ENCODE measurements at places on chromosomes 2 and 18. TPM values are rescaled to one million over a fixed set of nuclear protein-coding genes. Genes with fewer than 3 reads are reported as not detected.
A peak's percentile ranks its signal among the peaks of the same experiment; 100 is the strongest.

- no peak for DNase-seq
Measured at GRCh38 chr2:158113741-158114295, 12.1 kb downstream of the UPP2 start.

DNA sequence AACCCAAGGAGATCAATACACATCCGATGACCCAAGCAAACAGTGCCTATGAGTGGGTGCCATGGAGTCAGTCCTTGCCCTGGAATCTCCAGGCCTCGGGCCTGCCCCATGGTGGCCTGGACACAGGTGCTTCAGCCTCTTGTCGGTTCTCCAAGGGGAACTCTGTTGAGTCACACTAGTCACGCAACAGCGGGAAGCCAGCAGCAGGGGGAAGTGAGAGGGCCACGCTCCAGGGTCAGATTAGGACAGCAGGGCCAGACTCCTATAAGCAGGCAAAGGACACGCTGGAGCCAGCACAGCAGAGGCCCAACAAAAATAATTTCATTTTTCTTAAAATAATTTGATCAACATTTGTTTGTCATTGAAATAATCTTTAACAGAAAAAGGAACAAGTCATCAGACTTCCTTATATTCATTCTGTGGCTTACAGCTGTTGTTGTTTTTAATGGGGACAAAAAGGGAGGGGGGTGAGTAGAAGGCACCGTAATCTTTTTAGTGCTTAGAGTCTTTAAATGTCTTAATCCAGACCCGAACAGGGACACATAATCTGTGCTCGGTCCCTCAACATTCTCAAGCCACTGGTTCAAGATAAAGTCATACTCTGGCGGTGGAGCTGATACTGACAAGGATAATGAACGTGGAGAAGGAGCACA is 16.4 kb upstream of the ARMC9 start:
- DNase-seq, result no peak

The GTF3C2 gene
- 80.2 TPM for polyA plus RNA-seq

DNA sequence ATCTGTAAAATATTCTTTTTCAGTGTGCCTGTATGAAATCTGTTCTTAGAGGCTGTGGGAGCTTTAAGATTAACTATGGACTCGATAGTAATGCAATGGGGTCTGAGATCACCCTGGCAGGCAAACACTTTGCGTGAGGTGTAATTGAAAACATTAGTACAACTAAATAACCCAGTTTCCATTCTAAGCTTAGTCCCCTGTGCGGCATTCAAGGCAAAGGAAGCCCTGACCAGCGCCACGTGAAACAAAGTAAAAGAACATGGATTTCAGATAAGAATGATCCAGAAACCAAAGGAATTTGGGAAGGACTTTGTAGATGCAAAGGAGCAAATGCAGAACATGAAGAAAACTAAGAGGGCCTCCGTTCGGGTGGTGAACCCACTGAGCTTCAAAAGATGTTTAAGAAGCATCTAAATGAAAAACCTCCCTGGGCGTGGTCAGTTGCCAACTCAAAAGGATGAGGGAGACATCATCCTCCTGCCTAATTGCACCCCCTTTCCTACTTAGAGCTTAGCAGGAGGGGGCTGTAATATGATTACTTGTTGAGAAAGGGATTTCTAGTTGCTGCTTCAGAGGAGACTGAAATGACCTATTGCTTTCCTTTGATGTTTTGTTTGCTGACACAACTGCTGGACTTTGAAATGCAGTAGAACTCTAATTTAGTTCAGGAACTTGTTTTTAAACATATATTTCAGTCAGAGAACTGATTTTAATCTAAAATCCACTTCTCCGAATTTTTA is 7.9 kb upstream of the CETN1 start:
- peak; percentile 40 for DNase-seq

DNA sequence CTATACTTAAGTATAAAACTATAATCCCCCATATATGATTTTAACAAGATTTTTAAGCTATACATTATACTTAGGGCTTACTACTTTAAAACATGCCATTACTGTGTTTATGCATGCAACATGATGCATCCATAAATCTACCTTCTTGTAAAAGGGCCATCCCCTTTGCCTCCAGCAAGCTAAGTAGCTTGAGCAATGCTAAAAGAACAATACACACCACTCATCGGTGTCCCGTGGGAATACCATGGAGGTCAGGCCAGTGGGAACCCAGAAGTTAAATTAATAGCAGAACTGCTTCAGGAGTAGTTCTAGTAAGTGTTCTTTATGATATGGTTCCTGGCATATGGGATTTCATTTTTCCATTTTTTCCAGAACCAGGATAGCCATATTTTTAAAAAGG is 37.8 kb downstream of the SH3RF3 start:
- no peak for DNase-seq

The FAM161A gene
- polyA plus RNA-seq, result 30.4 TPM

DNA sequence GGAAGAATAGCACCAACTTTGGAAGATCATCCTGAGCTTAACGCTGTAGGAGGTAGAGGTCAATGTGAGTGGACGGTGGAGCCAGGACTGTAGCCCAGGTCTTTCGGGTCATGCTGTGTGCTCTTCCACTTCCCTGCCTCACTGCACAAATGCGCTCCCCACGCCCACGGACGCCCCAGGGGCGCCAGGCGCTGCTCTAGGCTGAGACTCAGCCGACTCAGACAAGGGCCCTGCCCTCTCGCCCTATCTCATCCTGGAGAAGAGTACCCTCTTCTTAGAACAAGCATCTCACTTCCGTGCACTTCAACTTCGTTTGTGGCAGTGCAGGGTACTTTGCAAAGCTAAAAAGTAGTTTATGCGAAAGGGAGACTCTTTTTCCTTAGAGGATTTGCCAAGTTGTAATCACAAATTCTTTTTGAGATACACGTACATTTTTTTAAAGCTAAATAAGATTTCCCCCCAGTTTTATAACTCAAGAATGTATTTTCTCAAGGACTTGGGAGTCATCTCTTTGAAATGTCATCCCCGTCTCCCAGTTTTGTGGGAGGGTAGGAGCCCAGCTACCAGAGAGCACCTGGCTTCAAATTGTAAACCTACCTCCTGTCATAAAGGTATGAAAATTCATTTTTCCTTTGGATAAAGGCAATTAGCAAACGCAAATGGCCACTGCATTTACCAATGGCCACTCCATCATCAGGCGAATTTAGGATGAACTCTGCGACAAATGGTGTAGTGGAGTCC is 1.2 kb upstream of the PRELID3A start:
- DNase-seq, result no peak

- DNase-seq, result no peak
Measured at GRCh38 chr2:217054791-217055190, 194.9 kb upstream of the TNP1 start.

The DYNAP gene
- polyA plus RNA-seq, result not detected

DNA sequence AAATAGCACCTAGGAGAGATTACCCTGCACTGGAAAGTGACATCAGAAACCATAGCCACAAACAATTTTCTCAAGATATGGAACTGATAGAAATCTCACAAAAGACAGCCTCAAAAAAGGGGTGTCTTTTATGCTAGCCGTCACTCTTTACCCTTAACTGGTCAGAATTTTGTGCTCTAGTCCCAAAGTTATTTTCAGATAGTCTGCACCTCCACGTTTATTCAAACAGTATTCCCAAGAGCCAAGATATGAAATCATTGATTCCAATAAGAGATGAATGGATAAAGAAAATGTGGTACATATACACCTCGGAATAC is 23.5 kb upstream of the PMAIP1 start:
- no peak for DNase-seq

DNA sequence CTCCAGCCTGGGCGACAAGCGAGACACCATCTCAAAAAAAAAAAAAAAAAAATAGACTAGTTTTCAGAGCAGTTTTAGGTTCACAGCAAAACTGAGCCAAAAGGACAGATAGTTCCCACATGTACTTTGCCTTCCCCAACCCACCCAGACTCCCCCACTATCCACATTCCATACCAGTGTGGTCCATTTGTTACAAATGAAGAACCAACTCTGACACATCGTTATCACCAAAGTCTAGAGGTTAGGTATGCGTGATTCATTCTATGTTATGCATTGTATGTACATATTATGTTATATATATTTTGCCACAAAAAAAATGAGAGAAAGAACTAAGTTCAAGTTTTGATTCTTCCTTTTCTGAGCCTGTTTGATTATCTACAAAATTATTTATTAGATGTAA is 3.5 kb downstream of the DUSP11 start:
- DNase-seq, result no peak

DNA sequence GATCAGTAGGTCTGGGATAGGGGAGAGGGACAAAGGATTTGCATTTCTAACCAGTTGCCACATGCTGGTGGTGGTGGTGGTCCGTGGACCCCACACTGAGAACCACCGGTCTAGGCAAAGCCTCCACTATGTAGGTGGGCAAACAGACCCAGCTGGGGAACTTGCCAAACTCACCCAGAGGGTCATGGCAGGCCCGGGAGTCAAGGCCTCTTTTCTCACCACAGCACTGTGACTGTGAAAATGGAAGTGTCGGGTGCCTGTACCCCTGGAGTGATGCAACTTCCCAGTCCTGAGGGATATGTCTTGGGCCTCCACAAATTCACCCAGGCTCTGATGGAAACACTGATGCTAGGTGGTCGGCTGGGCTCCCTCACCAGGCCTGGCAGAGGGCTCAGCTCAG is 101.2 kb upstream of the SMAD2 start:
- DNase-seq, result no peak

The NOL4 gene
- 2.2 TPM for polyA plus RNA-seq

DNA sequence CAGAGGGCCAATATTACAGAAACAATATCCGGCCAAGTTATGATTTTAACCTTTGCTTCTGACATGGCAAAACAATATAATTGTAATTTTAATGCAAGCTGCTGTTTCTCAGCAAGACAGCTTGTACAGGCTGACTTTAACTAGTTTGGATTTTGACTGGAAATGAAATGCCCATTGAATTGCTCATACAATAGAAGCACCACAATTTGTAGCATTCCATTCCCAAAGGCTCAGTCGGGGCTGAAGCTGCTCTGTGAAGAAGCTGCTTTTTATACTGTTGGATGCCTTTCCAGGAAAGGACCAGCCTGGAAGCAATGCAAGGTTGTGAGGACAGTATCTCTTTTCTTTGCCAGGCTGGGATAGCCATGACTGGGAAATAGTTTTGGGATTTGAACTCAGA is 677.0 kb upstream of the FANCL start:
- no peak for DNase-seq

GRCh38 chr2:180732337-180732736 is 248.1 kb upstream of the UBE2E3 start:
- no peak for DNase-seq

DNA sequence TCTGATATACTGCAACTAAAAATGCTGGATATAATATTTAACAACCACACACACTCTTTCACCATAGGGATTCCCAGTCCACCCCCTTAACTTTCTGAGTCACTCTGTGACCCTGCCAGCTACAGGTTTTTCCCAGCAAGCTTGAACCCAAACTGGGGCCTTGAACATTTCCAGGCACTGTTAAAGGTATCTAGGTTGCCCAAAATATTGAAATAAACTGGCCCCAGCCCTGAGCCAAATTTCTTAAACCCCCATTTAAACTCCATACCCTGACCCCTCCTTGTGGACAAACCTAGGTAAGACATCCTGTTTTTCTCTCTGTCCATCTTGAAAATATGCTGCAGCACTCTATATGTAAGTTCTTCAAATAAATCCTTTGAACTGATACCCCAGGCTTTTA is 19.7 kb upstream of the DCTN1 start:
- no peak for DNase-seq

The CYRIA gene
- 2.1 TPM for polyA plus RNA-seq

- no peak for DNase-seq
Measured at GRCh38 chr2:88471083-88471942, 18.8 kb upstream of the FOXI3 start.

The ADCYAP1 gene
- polyA plus RNA-seq, result 0.18 TPM

The CFC1 gene
- polyA plus RNA-seq, result not detected

DNA sequence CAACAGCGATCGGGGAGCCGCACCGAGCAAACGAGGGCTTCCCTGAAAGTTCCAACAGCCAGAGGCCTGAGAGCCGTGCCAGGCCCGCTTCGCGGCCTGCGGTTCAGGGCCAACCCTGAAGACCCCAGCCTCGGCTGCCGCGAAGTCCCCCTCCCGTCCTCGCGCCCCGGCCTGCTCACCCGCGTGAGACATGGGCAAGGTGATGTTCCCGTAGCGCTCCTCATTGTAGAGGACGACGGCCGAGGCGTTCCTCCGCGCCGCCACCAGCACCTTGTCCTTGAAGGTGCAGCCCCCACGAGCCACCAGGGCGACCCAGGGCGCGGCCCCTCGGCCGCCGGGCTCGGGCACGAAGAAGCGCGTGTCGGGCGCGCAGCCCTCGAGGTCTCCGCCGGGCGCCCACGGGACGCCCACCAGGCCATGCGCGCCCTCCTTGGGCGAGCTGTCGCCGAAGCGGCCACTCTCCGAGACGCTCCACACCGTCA is 510 bp downstream of the RNF149 start:
- DNase-seq, result no peak

The NPAS2 gene
- 13.0 TPM for polyA plus RNA-seq

GRCh38 chr2:224518806-224519580 is 66.2 kb downstream of the CUL3 start:
- DNase-seq, result no peak

The LAMA3 gene
- 2.0 TPM for polyA plus RNA-seq

DNA sequence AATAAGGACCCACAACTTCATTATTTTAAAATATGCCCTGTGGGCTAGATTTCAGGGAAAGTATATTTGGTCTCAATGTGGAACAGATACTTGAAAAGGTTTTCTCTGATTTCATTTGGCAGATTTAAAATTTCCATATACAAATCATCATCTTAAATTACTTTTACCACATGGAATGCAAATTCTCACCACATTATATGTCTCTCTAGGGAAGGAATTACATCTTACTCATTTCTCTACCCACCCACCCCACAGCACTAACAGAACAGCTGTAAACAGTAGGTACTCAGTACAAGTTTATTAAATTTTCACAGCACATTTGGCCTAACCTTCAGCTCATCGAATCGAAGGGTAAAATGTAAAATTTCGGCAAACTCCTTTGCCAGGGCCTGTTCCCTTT is 104.0 kb downstream of the CYRIA start:
- DNase-seq, result no peak

The SLC16A14 gene
- polyA plus RNA-seq, result 6.5 TPM

GRCh38 chr2:55137024-55137958 is 87.0 kb upstream of the RTN4 start:
- DNase-seq, result no peak

The ARHGAP25 gene
- 6.4 TPM for polyA plus RNA-seq

DNA sequence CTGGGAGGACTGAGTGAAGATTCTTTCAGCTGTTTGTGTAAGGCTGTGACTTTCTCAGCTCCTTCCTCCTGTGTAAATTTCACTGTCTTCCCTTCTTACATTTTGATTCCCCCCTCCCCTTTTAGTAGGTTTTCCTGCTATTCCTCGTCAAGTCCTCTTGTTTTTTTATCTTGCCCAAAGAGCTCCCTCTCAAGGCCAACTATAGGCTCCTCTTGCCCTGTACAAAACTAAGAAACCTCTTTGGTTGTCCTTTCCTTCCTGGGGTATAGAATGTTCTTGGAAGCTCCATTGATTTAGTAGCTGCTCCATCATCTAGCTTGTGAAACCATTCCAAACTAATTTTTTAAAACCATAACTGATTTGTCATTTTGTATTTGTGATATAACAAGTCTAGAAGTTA is 7.3 kb downstream of the CCDC121 start:
- DNase-seq, result no peak

GRCh38 chr2:238138331-238139195 is at the start of gene KLHL30:
TSS of gene KLHL30 (plus strand) at chr2:238138668. CDS start at chr2:238140755, 2,087 bp downstream.
- no peak for DNase-seq

GRCh38 chr2:232577841-232578240 is 27.4 kb downstream of the EIF4E2 start:
- no peak for DNase-seq
